Ureter (tissue), 1 donor: ENCODE measurements at places on chromosomes 7 and 10.

DNA sequence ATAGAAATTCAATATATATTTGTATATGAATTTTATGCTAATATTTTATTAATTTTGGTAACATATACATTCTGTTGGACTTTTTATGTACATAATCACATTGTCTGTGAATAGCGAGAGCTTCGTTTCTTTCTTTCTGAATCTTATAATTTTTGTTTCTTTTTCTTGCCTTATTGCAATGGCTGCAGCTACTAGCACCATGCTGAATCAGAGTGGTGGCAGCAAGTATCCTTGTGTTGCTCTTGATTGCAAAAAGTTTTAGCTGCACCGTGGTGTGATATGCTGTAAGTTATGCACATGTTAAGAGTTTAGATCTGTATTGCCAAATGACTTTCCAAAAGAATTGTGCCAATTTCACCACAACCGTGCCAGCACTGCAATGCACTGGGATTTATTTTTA, 32.6 kb downstream of the ELFN1 start:
- DNase-seq: no peak

DNA sequence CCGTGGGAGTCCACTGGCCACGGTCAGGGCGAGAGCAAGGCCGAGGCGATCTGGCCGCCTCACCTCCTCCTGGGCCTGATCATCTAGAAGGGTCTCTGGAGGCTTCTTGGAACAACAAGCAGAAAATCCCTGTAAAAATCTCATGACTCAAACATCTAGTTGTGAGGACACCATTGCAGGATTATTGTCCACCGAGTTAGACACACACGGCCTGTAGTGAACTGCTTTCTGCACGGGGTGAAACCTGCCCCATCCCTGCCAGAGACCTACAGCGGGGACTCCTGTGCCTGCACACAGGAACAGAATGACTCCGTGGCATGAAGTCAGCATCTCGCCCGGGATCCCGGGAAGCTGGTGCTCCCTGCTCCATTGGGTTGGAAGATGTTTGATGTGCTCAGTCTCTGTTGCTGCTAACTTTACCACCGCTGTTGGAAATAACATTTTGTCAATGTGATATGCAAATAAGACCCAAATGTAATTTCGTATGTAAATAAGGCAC, 267.0 kb upstream of the TCERG1L start:
- DNase-seq: peak; percentile 25

GRCh38 chr10:129932182-129932581, 31.9 kb downstream of the EBF3 start:
- no peak for DNase-seq

DNA sequence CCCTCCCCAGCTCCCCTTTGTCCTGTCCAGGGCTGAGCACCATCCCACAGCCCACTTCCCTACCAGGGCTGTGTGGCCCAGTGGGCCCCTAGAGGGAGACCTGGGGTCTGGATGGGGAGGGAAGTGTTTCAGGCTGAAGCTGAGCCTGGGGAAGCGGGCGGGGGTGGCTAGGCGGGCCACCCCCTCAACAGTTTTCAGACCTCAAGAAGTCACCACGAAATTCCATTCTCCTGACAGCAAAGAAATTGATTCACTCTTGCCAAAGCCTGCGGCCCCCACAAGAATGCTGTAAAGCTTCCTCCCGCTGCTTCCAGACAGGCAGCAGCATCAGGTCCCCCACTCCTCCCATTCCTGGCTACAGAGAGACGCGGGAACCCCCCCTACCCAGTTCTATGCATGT, 2.5 kb upstream of the LFNG start:
- no peak for DNase-seq

DNA sequence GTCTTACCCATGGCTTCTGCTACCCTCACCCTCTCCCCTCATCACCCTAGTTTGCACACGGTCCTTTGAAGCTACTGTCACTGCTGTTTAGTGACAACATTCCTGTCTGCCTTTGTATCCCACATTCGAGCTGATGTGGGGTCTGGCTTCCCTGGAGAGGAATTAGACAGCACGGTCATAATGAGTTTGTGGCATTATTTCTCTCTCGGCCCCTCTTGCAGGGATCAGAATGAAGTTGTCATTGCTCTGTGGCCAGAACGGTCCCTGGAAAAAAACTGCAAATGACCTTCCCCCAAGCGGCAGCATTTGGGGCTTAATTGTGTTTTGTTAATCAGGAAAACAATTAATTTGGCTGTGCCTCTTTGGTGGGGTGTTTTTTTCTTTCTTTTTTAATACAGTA, 317.2 kb upstream of the PODXL start:
- DNase-seq: no peak

GRCh38 chr10:67539312-67539711, 156.7 kb downstream of the CTNNA3 start:
- DNase-seq: no peak

DNA sequence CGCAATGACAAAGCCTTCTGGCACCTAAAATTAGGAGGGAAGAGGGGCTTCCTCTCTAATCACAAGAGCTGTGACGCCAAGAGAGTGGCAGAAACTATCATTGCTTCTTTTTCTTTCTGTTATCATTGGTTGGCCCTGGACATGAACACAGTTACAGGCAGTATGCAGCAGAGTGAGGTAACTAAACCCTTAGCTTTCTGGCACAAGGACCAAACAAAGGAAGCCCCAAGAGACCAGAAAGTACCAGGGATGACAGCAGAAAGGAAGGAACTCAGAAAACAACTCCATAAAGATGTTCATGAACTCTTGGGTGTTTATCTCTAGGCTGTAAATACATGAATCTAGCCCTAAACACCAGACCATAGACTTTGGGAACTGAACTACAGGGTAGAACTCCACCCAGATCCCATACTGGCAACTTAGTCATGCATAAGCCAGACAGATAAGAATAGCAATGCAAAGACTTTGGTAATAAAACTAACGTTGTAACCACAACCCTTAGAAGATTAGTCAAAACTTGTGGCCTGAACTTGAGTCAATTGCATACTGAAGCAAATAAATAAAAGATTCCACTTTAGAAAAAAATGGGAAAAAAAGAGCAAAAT, 195.7 kb upstream of the PTN start:
- DNase-seq: no peak

DNA sequence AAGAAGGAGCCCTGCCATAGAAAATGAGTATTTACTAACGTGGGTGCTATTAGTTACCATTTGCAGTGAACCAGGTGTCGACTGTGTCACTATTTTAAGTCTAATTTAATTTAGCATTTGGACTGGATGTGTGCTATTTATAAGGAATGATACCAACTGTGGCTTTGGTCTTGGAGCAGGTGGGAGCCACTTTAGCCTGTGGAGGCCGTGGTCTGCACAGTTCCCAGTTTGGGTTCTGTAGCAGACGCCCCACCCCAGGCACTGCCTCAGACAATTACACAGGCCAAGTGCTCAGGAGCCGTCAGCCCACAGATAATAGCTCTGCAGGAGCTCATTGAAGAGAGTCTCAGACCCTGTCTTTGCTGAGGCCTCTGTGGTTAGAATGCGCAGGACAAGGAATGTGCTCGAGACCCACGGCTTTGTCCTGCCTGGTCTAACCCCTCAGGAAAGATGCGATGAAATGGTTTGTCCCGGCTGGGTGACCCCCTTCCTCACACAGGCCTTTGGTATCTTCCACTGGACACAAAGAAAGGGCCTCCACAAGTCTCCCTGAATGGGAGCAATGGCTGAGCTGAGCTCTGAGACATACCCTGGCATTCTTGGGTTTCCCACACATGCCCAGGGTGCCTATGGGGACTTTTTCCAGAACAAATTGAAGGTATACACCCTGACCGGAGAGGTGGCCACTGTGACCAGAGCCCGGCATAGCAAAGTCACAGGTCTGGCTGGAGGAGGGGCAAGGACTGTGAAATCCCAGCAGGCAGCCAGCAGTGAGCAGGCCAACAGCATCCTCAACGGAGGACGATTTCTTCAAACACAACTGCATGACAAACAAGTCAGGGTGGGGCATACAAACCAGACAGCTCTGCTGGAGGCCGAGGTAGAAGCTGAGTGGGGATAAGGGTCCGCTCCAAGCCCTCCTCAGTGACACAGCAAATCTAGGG, 251.2 kb downstream of the ARHGAP12 start:
- DNase-seq: no peak

GRCh38 chr7:99767662-99768061, 16.3 kb downstream of the CYP3A4 start:
- no peak for DNase-seq

- no peak for DNase-seq
Measured at GRCh38 chr7:23472956-23473843, 2.9 kb upstream of the IGF2BP3 start.

DNA sequence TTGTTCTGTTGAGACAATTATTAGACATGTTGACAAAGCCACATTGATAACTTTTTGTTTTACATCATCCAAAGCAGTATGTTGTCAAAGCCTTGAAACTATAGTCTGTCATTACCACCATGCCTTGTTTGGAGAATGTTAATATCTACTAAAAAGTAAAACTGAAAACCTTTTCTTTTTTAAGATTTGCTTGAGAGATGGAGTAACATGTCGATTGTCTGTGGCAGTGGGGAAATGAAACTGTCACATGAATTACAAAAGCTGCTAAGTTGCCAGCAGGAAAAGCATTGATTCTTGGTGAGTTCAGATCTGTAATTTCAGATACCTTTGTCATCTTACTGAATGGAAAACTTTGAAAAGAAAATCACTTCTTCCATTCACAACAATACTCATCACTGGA, 69.1 kb downstream of the TFPI2 start:
- no peak for DNase-seq

DNA sequence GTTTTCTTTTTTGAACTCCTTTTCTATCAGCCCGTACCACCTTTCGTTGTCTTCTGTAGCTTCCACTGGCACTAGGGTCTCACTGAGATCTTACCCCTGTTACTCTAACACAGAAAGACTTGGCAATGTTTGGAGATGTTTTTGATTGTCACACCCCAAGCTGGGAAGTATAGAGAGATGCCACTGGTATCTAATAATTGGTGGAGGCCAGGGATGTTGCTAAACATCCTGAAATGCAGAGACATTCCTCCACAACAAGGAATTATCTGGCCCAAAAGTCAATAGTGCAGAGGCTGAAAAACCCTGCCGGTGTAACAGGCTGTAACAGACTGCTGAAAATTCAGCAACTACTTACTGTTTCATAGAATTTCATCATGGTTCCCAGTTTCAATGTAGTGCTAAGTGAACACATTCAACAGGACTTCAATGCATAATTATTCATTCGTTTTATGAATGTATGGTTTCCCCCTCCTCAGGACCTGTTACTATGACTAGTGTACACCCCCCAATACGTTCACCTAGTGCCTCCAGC, 115.9 kb downstream of the TRIM24 start:
- no peak for DNase-seq

- no peak for DNase-seq
Measured at GRCh38 chr7:94206295-94206694, 188.4 kb upstream of the COL1A2 start.

DNA sequence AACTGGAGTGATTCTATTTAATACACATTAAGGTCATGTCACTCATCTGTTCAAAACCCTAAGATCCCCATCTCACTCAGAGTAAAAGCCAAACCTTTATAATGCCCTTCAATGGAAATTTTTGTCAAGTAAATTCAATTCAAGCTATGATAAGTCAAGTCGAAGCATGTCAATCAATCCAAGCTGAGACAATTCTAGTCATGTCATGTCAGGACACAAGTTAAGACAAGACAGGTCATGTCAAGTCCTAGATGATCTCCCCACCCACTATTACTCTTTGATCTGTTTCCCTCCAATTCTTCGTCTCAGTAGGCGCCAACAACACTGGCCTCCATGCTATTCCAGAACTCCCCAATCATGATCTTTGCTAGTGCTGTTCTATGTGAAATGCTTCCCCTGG, 141.4 kb downstream of the MAGI2 start:
- DNase-seq: no peak

GRCh38 chr7:158819571-158820203, 9.6 kb downstream of the ESYT2 start:
- no peak for DNase-seq
